ENCODE measurements at places on chromosomes 13 and 19.

DNA sequence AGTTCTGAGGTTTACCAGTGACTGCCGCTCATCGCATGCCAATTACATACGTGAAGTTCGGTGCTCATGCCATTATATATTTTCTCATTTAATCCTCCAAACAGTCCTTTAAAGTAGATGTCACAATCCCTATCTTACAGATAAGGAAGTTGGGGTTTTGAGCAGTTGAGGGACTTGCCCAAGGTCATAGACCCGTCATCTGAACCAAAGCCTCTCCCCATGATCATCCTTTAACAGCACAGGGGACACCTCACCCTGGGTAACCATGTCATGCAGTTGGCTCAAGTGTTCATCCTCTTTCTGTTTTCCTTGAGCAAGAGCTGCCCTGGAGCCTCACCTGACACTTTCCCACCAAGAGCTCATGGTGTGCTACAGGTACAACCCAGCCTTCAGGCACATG, 69.1 kb downstream of the HSPH1 start:
- H3K27ac ChIP-seq, result no peak overlapping the region
- H3K27me3 ChIP-seq, result peaks cover 29% of the 10 kb centered on the region
- H3K4me3 ChIP-seq, result no peak overlapping the region
- no peak for DNase-seq

DNA sequence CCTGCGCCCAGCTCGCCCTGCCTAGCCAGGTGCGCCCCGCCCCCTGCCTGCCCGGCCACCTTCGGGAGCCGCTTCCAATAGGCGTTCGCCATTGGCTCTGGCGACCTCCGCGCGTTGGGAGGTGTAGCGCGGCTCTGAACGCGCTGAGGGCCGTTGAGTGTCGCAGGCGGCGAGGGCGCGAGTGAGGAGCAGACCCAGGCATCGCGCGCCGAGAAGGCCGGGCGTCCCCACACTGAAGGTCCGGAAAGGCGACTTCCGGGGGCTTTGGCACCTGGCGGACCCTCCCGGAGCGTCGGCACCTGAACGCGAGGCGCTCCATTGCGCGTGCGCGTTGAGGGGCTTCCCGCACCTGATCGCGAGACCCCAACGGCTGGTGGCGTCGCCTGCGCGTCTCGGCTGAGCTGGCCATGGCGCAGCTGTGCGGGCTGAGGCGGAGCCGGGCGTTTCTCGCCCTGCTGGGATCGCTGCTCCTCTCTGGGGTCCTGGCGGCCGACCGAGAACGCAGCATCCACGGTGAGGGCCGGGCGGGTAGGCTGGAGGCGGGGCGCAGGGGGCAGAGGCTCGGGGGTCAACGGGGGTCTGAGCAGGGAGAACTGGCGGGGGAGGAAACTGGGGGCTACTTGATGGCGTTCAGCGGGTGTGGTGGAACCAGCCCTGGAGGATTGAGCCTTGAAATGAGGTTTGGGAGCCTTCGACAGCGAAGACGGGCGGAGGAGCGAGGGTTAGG, at the start of gene SPINT2:
TSS of gene SPINT2 (plus strand) at position 88 of the 727 bp plus-strand sequence. CDS start at position 408, 320 bp downstream.
- DNase-seq, result peak; percentile 60
- H3K4me1 ChIP-seq, result peaks cover 59% of the 10 kb centered on the region
- H3K27me3 ChIP-seq, result no peaks in the 10 kb centered on the region
- peaks cover 9% of the 10 kb centered on the region for H3K36me3 ChIP-seq
- peak within 1 kb of the TSS; percentile 95 for H3K27ac ChIP-seq

DNA sequence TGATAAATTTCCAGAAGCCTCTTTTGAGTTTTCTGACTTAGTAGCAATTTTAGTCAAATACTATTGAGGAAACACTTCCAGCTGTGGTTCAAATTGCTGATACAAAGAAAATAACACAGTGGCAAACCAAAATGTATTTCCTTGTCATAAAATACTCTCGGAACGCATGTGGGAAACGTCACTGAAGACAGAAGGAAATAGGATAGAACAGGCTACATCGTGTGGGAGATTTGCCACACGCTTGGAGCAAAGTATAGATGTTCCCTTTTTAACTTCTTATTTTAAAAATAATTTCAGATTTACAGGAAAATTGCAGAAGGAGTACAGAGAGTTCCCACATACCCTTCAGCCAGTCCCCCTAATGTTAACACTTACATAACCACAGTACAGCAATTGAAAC, 88.8 kb downstream of the ING1 start:
- DNase-seq, result no peak
- peaks cover 11% of the 10 kb centered on the region for H3K4me1 ChIP-seq
- H3K27me3 ChIP-seq, result peaks cover 59% of the 10 kb centered on the region
- no peaks in the 10 kb centered on the region for H3K36me3 ChIP-seq
- H3K27ac ChIP-seq, result no peak overlapping the region
- no peak overlapping the region for H3K4me3 ChIP-seq

- no peak overlapping the region for H3K4me3 ChIP-seq
- peaks cover 6% of the 10 kb centered on the region for H3K36me3 ChIP-seq
- H3K27ac ChIP-seq, result no peak overlapping the region
- peak; percentile 88 for DNase-seq
- no peaks in the 10 kb centered on the region for H3K27me3 ChIP-seq
- peaks cover 55% of the 10 kb centered on the region for H3K4me1 ChIP-seq
These were observed 23.5 kb downstream of the POU2F2 start for GRCh38 chr19:42108527-42109389.

DNA sequence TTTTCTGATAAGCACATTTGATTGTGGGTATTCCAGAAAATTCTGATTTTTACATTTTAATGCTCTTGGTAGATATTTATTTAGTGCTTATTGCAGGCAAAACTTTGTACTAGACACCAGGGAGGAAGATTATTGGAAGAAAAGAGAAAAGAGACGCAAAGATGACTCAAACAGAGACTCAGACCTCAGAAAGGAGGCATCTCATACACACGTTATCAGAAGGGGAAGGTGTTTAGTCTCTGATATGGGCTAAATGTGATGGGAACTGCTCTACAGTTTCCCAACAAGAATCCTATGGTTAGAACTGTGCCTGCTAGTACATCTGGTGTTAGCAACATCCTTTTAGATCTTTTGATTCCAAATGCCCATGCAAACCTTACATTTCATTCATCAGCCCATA, 245.6 kb downstream of the KLF5 start:
- H3K27ac ChIP-seq, result no peak overlapping the region
- H3K4me1 ChIP-seq, result peaks cover 14% of the 10 kb centered on the region
- H3K27me3 ChIP-seq, result no peaks in the 10 kb centered on the region
- no peak for DNase-seq
- no peaks in the 10 kb centered on the region for H3K36me3 ChIP-seq

DNA sequence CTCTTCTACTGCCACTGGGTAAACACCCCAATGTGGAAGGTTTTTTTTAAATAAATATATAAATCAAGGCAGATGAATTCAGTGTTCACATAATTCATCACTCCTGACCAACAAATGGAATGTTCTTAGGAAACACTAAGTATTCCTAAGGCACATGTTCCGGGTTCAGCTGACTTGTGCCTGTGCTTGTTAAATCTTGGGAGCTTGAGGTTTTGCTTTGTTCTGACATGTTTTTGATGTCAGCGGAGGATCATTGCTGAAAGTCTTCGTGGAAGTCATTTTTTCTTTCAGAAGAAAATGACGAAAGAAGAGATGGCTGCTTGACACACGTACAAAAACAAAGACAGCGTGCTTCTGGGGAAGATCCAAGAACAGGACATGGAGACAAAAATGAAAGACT, 185.8 kb downstream of the MZT1 start:
- H3K4me1 ChIP-seq, result no peaks in the 10 kb centered on the region
- no peak overlapping the region for H3K4me3 ChIP-seq

GRCh38 chr13:94333131-94333820, 146.2 kb downstream of the DCT start:
- H3K36me3 ChIP-seq, result no peaks in the 10 kb centered on the region
- H3K27ac ChIP-seq, result no peak overlapping the region
- H3K4me1 ChIP-seq, result peaks cover 26% of the 10 kb centered on the region
- H3K27me3 ChIP-seq, result peaks cover 32% of the 10 kb centered on the region
- DNase-seq, result no peak
- no peak overlapping the region for H3K4me3 ChIP-seq

- H3K4me1 ChIP-seq, result no peaks in the 10 kb centered on the region
- no peak for DNase-seq
- no peaks in the 10 kb centered on the region for H3K36me3 ChIP-seq
These were observed 231.0 kb upstream of the IRS2 start for GRCh38 chr13:110017379-110017778.

DNA sequence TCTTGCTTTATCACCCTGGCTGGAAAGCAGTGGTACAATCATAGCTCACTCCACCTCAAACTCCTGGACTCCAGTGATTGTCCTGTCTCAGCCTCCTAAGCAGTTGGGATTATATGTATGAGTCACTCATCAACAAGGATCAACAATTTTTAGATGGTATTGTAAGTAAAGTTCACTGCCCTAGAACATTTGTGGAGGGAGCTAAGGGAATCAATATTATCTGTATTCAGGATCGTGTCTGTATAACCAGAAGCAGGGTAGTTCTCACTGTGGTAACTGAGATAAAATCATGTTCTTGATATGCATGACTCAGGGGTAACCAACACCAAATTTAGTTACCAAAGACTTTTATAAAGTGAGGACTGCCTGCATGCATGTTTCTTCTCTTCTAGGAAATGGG, 27.0 kb downstream of the ZMYM5 start:
- H3K4me3 ChIP-seq, result no peak overlapping the region
- H3K36me3 ChIP-seq, result peaks cover 3% of the 10 kb centered on the region

GRCh38 chr19:57978586-57979289, 4.4 kb upstream of the C19orf18 start:
- H3K27ac ChIP-seq, result no peak overlapping the region
- DNase-seq, result no peak
- no peaks in the 10 kb centered on the region for H3K27me3 ChIP-seq
- H3K4me3 ChIP-seq, result no peak overlapping the region

DNA sequence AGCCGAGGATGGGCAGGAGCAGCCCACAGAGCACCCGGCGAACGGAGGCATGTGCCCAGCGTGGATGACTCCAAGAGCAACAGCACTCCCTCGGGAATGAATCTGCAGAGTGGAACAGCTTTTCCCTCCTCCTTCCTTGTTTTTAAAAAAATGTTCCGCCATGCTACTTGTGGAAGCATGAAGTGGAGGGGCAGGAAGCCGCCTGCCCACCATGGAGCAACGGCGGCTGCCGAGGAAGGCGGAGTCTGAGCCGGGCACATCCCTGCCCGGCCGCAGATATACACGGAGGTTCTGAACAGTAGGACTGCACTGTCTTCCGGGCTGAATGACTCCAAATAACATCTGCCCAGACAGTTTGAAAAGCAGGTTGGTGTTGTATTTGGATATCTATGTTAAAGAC, 65.2 kb downstream of the SOX1 start:
- H3K27ac ChIP-seq, result no peak overlapping the region
- H3K27me3 ChIP-seq, result peaks cover 11% of the 10 kb centered on the region
- no peaks in the 10 kb centered on the region for H3K4me1 ChIP-seq
- DNase-seq, result no peak

- no peak overlapping the region for H3K4me3 ChIP-seq
- H3K27ac ChIP-seq, result peak overlapping the region; percentile 25
- H3K36me3 ChIP-seq, result no peaks in the 10 kb centered on the region
- DNase-seq, result no peak
- H3K4me1 ChIP-seq, result peaks cover 55% of the 10 kb centered on the region
These were observed 113.5 kb downstream of the FOXO1 start for GRCh38 chr13:40552895-40553294.

DNA sequence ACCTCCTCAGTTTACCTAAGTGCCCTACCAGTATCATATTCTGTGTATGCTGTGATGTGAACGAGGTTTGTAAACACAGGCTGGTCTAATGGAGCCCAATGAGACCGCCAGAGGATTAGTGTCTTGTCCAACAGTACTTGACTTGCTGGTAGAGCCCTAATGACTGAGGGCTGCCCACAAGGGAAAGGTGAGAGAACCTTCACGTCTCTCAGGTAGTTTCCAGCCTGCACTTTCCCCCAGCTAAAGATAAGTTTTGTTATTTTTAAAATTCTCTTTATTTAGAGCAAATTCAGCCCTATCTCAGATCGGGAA, 498 bp upstream of the RBM26 start:
- no peak for DNase-seq
- peaks cover 22% of the 10 kb centered on the region for H3K4me1 ChIP-seq
- peak overlapping the region; percentile 95 for H3K27ac ChIP-seq
- no peaks in the 10 kb centered on the region for H3K36me3 ChIP-seq
- H3K27me3 ChIP-seq, result no peaks in the 10 kb centered on the region

- peaks cover 37% of the 10 kb centered on the region for H3K27me3 ChIP-seq
- peaks cover 3% of the 10 kb centered on the region for H3K36me3 ChIP-seq
- no peak for DNase-seq
- H3K4me3 ChIP-seq, result no peak overlapping the region
- H3K27ac ChIP-seq, result no peak overlapping the region
These were observed 24.3 kb downstream of the COL4A2 start for GRCh38 chr13:110331362-110331761.

DNA sequence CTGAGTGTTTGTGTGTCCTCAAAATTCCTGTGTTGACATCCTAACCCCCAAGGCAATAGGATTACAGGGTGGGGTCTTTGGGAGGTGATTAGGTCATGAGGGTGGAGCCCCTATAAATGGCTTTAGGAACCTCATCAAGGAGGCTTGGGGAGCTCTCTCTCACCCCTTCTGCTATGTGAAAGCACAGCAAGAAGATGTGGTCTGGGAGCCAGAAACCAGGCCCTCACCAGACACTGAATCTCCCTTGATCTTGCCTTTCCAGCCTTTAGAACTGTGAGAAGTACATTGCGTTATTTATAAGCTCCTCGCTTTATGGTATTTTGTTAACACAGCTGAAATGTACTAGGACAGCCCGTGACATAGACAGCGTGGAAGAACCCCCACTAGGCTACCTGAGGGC, 712.0 kb upstream of the SGCG start:
- no peak overlapping the region for H3K4me3 ChIP-seq
- H3K27me3 ChIP-seq, result no peaks in the 10 kb centered on the region
- no peaks in the 10 kb centered on the region for H3K36me3 ChIP-seq
- no peak overlapping the region for H3K27ac ChIP-seq

DNA sequence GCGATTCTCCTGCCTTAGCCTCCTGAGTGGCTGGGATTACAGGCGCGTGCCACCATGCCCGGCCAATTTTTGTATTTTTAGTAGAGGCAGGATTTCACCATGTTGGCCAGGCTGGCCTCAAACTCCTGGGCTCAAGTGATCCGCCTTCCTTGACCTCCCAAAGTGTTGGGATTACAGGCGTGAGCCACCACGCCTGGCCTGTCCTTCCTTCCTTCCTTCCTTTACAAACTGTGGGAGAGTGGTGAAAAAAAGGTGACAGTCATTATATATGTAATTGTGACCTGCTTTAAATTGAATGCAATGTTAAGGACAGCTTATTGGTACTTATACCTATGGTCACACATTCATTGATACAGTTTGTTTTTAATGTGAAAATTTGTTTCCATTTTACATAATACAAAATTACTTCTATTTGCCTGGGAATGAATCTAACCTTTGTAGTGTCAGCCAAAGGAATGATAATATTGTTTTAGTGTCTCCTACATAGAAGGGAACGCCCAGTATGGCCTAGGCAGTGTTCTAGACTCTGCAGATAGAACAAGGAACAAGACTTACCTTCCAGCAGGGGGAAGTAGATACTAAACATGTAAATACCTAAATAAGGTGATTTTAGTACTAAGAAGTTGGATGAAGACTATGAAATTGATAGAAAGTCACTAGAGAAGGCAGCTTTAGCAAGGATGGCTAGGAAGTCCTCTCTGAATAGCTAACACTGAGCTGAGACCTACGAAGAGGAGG, 146.3 kb downstream of the GGACT start:
- no peaks in the 10 kb centered on the region for H3K4me1 ChIP-seq
- no peak overlapping the region for H3K4me3 ChIP-seq
- no peak overlapping the region for H3K27ac ChIP-seq

Measured in activated T-cell treated with anti-CD3 and anti-CD28 coated beads, Interleukin-2, amount 50 U/mL, for 72 hours (primary cell).